Bronchial smooth muscle cell (primary cell): ENCODE measurements at places on chromosomes 3 and 15. TPM values are rescaled to one million over a fixed set of nuclear protein-coding genes. Genes with fewer than 3 reads are reported as not detected.

The C2CD4B gene
- total RNA-seq, result not detected in 2 replicates

The B3GALNT1 gene
- 6.9 and 8.3 TPM in 2 replicates for total RNA-seq

The TMC3 gene
- total RNA-seq, result under 0.01 TPM in 1 of 2 replicates, not detected in the other

The SAMD7 gene
- total RNA-seq, result not detected in 2 replicates

The GHRL gene
- not detected in 2 replicates for total RNA-seq
